AML-193 (cell line): ENCODE measurements at places on chromosomes 6 and 20.

- no peak for DNase-seq
Measured at GRCh38 chr6:163191704-163192537, 222.6 kb upstream of the QKI start.

GRCh38 chr20:1894951-1895673 is at the start of gene SIRPA:
TSS of gene SIRPA (plus strand) at chr20:1895407. CDS start at chr20:1895448, 41 bp downstream.
- peak; percentile 55 for DNase-seq

- no peak for DNase-seq
Measured at GRCh38 chr20:2840967-2841531, 504 bp downstream of the VPS16 start.

DNA sequence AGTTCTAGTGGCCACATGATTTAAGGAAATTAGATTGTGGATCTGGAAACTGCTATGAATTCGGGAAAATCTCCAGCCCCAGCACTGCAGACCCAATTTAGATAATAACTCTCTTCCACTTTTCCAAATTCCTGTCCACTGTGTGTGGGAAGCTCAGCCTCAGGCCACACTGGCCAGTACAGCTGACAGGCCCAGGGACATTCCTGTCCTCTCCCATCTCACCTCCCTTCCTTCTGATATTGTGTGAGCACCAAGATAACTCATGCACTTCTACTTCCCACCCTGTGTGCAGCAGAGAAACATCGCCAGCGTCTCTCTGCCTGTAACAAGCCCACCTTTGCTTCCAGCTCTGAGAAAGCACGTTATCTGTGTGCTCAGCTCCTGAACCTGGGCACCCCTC is 145.1 kb upstream of the RREB1 start:
- no peak for DNase-seq

GRCh38 chr6:130526466-130526865 is 160.6 kb downstream of the TMEM200A start:
- no peak for DNase-seq

DNA sequence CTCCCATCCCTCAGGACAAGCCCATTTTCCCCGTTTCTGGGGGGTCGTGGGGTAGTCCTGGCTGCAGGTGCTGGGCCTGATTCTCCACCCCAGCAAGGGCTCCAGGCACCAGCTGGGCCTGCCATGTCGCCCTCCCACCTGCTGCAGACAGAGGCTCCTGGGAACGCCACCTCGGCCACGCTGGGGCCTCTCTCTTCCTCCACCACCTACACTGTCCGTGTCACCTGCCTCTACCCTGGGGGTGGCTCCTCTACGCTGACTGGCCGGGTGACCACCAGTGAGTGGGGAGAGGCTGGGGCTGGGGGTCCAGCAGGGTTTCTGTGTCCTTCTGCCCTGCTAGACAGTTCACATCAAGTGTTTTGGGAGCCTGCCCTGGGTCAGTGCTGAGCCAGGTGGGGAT is 19.3 kb downstream of the COL20A1 start:
- no peak for DNase-seq

GRCh38 chr6:56643379-56644089 is 845 bp upstream of the DST start:
- DNase-seq: no peak

DNA sequence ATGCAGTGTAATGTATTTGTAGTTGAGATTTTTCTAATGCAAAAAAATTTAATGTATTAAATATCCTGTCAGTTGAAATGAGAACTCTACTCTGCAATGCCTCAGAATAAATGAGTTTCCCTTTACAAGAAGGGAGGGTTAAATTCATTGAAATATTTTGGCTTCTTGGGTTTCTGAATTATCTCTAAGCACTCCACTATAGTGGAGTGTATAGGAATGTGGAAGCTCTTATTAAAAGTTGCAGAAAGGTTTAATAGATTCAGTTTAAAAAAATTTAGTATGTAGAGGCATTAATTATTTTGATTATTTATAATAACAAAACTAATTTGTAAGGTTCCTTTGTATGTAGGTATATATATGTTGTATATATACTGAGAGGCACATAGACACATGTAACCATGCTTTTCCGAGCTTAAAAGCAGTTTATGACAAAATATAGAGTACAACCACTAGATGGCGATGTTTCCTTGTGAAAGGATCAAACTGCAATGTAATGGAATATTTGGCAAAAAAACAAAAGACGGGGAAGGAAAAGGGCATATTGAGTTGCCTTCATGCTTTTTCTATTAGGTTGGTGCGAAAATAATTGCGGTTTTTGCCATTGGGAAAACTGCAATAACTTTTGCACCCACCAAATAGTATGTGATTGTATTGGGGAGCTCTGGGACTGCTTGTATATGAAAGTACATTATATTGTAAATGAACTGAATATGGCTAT is 144.2 kb downstream of the MYO6 start:
- DNase-seq: peak; percentile 77

DNA sequence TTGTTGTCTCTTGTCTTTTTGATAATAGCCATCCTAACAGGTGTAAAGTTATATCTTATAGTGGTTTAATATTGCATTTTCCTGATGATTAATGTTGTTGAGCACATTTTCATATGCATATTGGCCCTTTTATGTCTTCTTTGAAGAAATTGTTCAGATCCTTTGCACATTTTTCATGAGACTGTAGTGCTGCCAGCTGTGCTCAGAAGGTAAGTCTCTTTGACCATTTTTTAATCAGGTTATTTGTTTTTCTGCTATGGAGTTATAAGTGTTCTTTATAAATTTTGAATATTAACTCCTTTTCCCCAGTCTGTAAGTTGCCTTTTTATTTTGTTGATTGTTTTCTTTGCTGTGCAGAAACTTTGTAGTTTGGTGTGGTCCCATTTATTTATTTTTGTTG is 55.8 kb upstream of the ZNF184 start:
- DNase-seq: no peak

GRCh38 chr20:51444467-51444866 is 98.1 kb downstream of the NFATC2 start:
- DNase-seq: no peak

GRCh38 chr6:156886409-156886808 is 109.2 kb downstream of the ARID1B start:
- DNase-seq: no peak
